ENCODE measurements at places on chromosomes 7 and 10.

GRCh38 chr7:73892003-73892999, 31.3 kb downstream of the TMEM270 start:
- H3K4me1 ChIP-seq = no peaks in the 10 kb centered on the region
- DNase-seq = no peak
- peaks cover 49% of the 10 kb centered on the region for H3K27me3 ChIP-seq
- peaks cover 2% of the 10 kb centered on the region for H3K36me3 ChIP-seq

DNA sequence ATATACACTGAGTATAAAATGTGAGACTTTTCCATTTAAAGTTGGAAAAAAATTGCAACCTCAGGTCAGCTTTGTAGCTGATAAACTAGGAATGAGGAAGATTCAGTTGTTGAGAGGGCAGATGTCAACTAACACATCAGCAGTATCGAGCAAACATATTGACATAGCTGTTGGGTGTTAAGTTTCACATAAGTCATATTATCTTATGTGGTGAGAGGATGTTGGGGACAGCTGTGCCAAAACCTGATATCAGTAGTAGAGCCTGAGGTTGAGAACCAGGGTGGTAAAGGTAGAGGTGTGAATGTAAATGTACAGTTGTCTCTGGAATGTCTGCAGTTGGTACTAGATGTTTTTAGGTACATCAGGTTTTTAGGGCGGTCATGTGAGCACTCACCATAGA, 5.0 kb downstream of the ZRANB1 start:
- no peak for DNase-seq
- no peaks in the 10 kb centered on the region for H3K27me3 ChIP-seq
- no peak overlapping the region for H3K4me3 ChIP-seq

DNA sequence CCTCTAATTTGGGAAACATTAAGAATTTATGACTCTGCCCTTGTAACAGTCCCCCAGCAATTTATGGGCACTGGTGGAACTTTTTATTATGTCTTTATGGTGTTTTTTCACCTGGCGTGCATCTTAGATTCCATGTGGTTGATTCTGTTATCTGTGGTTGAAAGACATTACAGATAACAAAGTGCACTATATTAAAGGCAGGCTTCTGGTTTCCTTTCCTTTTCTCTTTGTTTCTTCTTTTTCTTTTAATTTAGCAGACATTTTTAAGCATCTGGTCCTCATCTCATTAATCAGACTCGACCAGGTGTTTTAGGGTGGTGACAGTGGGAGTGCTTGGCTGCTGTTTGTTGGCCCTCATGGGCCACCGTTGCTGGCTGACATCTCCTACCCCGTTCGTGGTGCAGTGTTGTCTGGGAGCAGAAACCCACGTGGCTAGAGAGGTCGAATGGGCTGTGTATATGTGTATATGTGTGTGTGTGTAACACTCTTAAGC, 77.4 kb downstream of the LRMDA start:
- no peak overlapping the region for H3K27ac ChIP-seq
- no peak overlapping the region for H3K4me3 ChIP-seq
- H3K36me3 ChIP-seq = no peaks in the 10 kb centered on the region
- H3K4me1 ChIP-seq = peaks cover 3% of the 10 kb centered on the region

- H3K4me3 ChIP-seq = no peak overlapping the region
These were observed 29.8 kb downstream of the BCAP29 start for GRCh38 chr7:107609811-107610261.

DNA sequence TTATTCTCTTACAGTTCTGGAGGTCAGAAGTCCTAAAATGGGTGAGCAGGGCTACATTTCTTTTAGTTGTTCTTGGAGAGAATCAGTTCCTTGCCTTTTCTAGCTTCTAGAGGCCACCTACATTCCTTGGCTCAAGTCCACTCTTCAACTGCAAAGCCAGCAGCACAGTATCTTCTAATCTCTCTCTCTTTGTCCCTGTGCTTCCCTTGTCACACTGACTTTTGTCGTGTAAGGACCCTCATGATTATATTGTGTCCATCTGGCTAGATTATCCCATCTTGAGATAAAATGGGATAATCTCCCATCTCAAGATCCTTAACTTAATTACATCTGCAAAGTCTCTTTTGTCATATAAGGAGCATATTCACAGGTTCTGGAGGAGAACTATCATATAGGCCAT, 359.0 kb downstream of the ADRA2A start:
- H3K4me1 ChIP-seq = no peaks in the 10 kb centered on the region
- H3K27me3 ChIP-seq = peaks cover 14% of the 10 kb centered on the region
- no peaks in the 10 kb centered on the region for H3K36me3 ChIP-seq
- no peak overlapping the region for H3K4me3 ChIP-seq

DNA sequence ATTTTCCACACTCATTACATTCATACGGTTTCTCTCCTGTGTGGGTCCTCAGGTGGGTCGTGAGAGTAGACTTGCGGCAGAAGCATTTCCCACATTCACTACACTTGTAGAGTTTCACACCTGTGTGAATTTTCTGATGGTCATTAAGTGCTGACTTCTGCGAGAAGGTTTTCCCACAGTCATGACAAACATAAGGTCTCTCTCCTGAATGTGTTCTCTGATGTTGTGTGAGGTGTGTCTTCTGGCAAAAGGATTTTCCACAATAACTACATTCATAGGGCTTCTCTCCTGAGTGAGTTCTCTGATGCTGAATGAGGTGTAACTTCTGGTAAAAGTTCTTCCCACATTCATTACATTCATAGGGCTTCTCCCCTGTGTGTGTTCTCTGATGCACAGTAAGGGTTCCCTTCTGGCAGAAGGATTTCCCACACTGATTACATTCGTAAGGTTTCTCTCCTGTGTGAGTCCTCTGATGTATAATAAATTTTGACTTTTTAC, 15.1 kb downstream of the ZNF12 start:
- H3K36me3 ChIP-seq = peaks cover 12% of the 10 kb centered on the region
- no peak for DNase-seq
- H3K4me3 ChIP-seq = no peak overlapping the region
- H3K27ac ChIP-seq = no peak overlapping the region
- no peaks in the 10 kb centered on the region for H3K4me1 ChIP-seq

DNA sequence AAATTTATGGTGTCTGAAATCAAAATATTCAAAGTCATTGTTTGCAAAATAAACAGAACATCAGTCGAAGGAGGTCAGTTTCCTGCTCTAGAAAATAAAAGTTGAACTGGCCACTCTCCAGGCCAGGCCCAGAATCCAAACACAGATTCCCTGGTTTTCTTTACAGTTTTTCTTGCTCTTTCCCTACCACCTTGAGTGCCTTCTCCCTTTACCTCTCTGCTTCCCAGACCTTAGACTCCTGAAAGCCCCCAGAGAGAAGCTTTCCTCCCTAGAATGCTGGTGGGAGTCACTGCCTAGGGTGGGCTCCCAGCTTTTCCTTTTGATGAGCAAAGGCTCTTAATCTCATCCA, 6.1 kb downstream of the DNTT start:
- no peak overlapping the region for H3K4me3 ChIP-seq
- DNase-seq = no peak
- H3K4me1 ChIP-seq = no peaks in the 10 kb centered on the region
- no peak overlapping the region for H3K27ac ChIP-seq

- H3K27ac ChIP-seq = no peak overlapping the region
- peaks cover 50% of the 10 kb centered on the region for H3K27me3 ChIP-seq
- H3K36me3 ChIP-seq = no peaks in the 10 kb centered on the region
- no peak for DNase-seq
- H3K4me3 ChIP-seq = no peak overlapping the region
- peaks cover 2% of the 10 kb centered on the region for H3K4me1 ChIP-seq
These were observed 18.7 kb upstream of the RAB18 start for GRCh38 chr10:27485368-27485767.

DNA sequence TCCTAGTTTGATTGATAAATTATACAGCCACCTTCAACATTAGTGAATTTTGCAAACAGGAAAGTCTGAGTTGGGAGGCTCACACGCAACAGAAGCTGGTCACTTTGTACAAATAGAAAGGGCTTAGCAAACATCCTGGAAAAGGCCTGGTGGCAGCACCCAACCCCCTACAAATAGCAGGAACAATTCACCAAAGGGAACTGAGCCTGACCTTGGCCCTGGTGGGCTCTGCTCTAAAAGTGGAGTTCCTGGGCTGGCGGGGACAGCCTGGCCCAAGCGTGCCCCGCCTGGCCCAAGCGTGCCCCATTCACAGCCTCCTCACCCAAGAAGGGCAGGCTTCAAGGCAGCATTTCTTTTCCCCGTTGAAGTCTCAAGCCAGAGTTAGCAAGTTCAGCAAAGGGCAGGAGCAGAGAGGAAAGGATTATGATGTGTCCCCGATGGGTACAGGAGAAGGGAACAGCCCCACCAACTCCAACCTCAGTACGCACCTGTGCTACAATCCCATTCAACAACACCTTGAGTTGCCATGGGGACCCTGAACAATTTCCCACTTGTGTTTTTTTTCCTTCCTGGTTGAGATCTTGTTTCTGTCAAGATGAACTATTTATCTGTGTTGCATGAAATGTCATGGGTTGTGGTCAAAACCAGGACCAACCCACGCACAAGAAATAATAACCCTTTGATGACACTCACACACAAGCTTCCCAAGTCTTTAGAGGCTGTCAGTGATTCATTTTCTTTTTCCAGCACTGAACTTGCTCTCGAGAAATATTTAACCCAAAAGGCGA, 43.4 kb downstream of the RGS10 start:
- peaks cover 8% of the 10 kb centered on the region for H3K36me3 ChIP-seq
- H3K4me1 ChIP-seq = peaks cover 37% of the 10 kb centered on the region
- H3K27ac ChIP-seq = peak overlapping the region; percentile 8
- no peak for DNase-seq
- no peaks in the 10 kb centered on the region for H3K27me3 ChIP-seq

- DNase-seq = no peak
- no peaks in the 10 kb centered on the region for H3K4me1 ChIP-seq
- H3K27me3 ChIP-seq = peaks cover 18% of the 10 kb centered on the region
- H3K27ac ChIP-seq = no peak overlapping the region
- no peak overlapping the region for H3K4me3 ChIP-seq
- H3K36me3 ChIP-seq = peaks cover 2% of the 10 kb centered on the region
These were observed 32.1 kb downstream of the IGF2BP3 start for GRCh38 chr7:23438171-23438570.

DNA sequence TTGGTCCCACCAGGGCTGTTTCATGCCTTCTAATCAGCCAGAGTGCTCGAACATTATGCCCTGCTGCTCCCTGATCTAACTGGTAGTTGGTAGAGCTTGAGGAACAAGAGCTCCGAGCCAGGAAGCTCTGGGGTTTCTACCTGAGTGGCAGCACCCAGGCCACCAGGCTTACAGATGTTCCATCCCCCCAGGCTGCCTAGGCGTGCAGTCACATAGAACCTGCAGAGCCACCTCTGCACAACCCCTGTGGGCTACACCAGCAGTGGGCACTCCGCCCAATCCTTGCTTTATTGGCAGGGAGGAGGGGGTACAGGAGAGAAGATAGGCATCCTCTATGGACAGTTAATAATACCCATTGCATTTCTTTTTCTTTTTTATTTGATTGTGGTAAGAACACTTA, 21.8 kb downstream of the MAP3K8 start:
- H3K36me3 ChIP-seq = peaks cover 79% of the 10 kb centered on the region
- no peaks in the 10 kb centered on the region for H3K27me3 ChIP-seq
- peak overlapping the region; percentile 90 for H3K27ac ChIP-seq
- peak; percentile 18 for DNase-seq
- H3K4me3 ChIP-seq = peak overlapping the region; percentile 80
- H3K4me1 ChIP-seq = peaks cover 41% of the 10 kb centered on the region

- peak overlapping the region; percentile 73 for H3K4me3 ChIP-seq
- H3K27ac ChIP-seq = peak overlapping the region; percentile 68
- no peaks in the 10 kb centered on the region for H3K27me3 ChIP-seq
These were observed 91.8 kb downstream of the SH3PXD2A start for GRCh38 chr10:103763374-103764202.

DNA sequence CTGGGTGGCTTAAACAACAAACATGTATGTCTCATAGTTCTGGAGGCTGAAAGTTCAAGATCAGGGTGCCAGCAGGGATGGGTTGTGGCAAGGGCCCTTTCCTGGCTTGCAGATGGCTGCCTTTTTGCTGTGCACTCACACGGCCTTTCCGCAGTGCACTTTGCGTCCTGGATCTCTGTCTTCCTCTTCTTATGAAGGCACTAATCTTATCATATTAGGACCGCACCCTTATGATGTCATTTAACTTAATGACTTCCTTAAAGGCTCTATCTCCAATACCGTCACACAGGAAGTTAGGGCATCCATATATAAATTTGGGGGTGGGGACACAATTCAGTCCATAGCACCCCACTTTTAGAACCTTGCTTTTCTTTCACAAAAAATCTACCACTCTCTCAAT, 255.2 kb downstream of the SNX13 start:
- no peak overlapping the region for H3K4me3 ChIP-seq
- no peaks in the 10 kb centered on the region for H3K27me3 ChIP-seq
- H3K36me3 ChIP-seq = no peaks in the 10 kb centered on the region
- H3K27ac ChIP-seq = no peak overlapping the region
- no peak for DNase-seq
- no peaks in the 10 kb centered on the region for H3K4me1 ChIP-seq

GRCh38 chr7:18330548-18330947, 165.0 kb upstream of the HDAC9 start:
- H3K27me3 ChIP-seq = no peaks in the 10 kb centered on the region
- no peaks in the 10 kb centered on the region for H3K4me1 ChIP-seq
- DNase-seq = no peak
- no peak overlapping the region for H3K27ac ChIP-seq
- peaks cover 3% of the 10 kb centered on the region for H3K36me3 ChIP-seq

GRCh38 chr7:50303335-50304128, 984 bp upstream of the IKZF1 start:
- H3K4me1 ChIP-seq = peaks cover 32% of the 10 kb centered on the region
- peak overlapping the region; percentile 67 for H3K27ac ChIP-seq
- H3K4me3 ChIP-seq = peak overlapping the region; percentile 78

GRCh38 chr10:3532644-3533043, 252.4 kb downstream of the KLF6 start:
- no peaks in the 10 kb centered on the region for H3K36me3 ChIP-seq
- no peak overlapping the region for H3K4me3 ChIP-seq
- no peak overlapping the region for H3K27ac ChIP-seq
- peaks cover 29% of the 10 kb centered on the region for H3K27me3 ChIP-seq

GRCh38 chr10:60974463-60975149, 30.6 kb upstream of the RHOBTB1 start:
- H3K27ac ChIP-seq = no peak overlapping the region
- no peak overlapping the region for H3K4me3 ChIP-seq
- H3K27me3 ChIP-seq = peaks cover 22% of the 10 kb centered on the region
- no peaks in the 10 kb centered on the region for H3K36me3 ChIP-seq

DNA sequence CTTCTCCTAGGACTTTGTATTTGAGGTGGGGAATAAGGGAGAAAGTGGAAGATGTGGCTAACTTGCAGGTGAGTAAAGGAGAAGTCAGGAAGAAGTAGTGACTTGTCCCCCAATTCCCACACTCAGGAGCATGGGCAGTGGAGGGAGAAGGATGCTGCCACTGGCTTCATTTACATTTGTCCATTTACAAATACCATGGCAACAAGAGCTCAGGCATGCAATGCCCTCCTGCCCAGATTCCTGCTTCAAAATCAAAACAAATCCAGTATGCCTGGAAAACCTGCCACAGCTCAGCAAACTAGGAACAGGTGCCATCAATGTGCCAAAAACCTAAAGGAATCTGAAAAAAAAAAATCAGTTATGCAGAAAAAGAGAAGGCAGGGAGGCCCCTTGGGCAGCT, 139.9 kb downstream of the KCNMA1 start:
- H3K4me1 ChIP-seq = no peaks in the 10 kb centered on the region
- no peak overlapping the region for H3K4me3 ChIP-seq
- no peak for DNase-seq
- H3K27ac ChIP-seq = no peak overlapping the region
- no peaks in the 10 kb centered on the region for H3K36me3 ChIP-seq

GRCh38 chr10:79150444-79150754, 81.6 kb downstream of the ZMIZ1 start:
- H3K27me3 ChIP-seq = no peaks in the 10 kb centered on the region
- peak overlapping the region; percentile 49 for H3K4me3 ChIP-seq
- no peaks in the 10 kb centered on the region for H3K36me3 ChIP-seq
- peaks cover 15% of the 10 kb centered on the region for H3K4me1 ChIP-seq
- DNase-seq = no peak

- H3K36me3 ChIP-seq = no peaks in the 10 kb centered on the region
- no peaks in the 10 kb centered on the region for H3K27me3 ChIP-seq
- no peak for DNase-seq
- no peaks in the 10 kb centered on the region for H3K4me1 ChIP-seq
- H3K4me3 ChIP-seq = no peak overlapping the region
These were observed 511.0 kb downstream of the GFRA1 start for GRCh38 chr10:115762029-115762428.

All from effector memory CD8-positive, alpha-beta T cell (primary cell).